ENCODE measurements at places on chromosomes 12 and 14.

- no peak for DNase-seq
Observed at GRCh38 chr14:75831952-75832351, 149.8 kb downstream of the TGFB3 start.

DNA sequence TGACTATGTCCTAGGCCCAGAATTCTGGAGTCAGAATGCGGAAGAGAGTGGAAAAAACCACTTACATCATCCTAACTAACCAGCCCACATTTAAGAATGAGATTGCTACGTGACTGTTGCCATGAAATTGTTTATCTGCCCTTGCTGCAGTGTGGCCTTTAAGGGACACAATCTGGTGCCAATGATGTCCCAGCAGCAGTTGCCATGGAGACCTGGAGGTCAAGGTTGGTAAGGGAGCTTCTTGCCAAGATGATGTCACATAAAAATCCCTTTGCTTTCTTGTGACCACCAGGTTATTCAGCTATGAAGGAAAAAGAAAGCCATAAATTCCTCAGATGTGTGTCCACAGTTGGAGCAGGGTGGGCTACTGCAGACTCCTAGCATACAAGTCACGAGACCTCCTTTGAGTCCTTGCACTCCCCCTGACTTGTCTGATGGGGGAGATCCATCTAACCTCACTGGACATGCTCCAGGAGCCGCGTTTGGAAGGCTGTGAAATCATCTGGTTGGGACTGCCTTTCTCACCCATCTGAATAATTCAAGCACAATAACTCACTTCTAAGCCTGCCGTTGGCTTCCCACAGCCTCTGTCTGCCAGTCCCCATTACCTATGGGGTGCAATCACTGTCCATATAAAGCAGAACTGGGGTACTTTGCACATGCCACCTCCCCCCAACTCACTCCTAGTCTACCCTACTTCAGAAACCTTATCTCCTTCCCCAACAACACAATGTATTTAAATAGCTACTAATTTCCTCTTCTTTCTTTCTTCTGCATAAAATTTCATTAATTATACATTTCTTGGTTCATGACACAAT, 165.6 kb downstream of the ZFP36L1 start:
- DNase-seq, result no peak

- peak; percentile 68 for DNase-seq
Observed at GRCh38 chr12:84741692-84742091, 170.9 kb downstream of the SLC6A15 start.

- DNase-seq, result no peak
Observed at GRCh38 chr12:16323638-16324037, 23.8 kb upstream of the MGST1 start.

GRCh38 chr12:128810182-128811127, 13.3 kb downstream of the SLC15A4 start:
- no peak for DNase-seq

GRCh38 chr14:74670726-74671411, 42.0 kb downstream of the AREL1 start:
- no peak for DNase-seq

DNA sequence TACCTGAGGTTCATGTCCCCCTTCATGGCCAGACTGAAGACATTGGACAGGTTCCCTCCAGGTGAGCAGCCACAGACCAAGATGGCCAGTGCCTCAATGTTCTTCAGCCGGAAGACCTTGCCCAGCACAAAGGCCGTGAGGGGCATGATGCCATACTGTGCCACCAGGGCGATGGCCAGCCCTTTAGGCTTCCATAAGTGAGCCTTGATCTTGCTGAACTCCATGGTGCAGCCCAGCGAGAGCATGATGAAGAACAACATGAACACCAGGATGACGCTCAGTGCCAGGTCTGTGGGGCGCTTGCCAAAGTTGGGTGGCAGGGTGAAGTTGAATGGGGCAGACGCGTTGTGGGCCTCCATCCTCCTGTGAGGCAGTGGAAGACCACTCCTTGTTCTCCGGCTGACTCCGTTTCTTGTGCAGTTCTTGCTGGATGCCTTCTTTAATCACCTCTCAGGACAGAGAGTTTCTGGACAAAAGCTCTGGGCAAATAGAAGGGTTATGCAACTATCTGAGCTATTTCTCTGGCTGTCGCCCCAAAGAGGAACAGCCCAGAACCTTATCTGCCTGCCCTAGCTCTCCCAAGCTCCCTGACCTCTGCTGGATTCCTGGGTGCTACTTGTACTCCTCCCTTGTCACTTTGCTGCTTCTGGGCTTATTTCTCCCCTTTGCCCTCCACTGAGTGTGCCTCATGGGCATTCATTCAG, at the start of gene SLC10A1:
Gene SLC10A1 (minus strand): TSS at position 445 of the 704 bp plus-strand sequence. CDS start 86 bp downstream, at position 359.
- DNase-seq, result no peak

DNA sequence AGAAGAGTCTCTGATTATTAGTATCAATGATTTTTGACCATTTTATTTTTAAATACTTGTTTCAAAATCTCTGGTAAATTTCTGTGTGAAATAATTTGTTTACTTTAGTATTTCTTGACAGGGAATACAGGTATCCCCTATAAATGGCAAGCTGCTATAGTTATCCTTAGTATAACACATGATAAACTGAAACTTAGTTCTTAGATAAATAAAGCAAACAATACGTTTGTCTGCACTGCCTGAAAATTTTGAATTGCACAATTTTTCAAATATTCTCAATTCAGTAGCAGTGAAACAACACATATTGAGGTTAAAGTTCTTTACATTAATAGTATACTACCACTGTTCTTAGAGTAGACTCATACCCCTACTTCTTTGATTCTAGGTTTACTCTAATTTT, 26.9 kb downstream of the CNOT2 start:
- DNase-seq, result no peak

DNA sequence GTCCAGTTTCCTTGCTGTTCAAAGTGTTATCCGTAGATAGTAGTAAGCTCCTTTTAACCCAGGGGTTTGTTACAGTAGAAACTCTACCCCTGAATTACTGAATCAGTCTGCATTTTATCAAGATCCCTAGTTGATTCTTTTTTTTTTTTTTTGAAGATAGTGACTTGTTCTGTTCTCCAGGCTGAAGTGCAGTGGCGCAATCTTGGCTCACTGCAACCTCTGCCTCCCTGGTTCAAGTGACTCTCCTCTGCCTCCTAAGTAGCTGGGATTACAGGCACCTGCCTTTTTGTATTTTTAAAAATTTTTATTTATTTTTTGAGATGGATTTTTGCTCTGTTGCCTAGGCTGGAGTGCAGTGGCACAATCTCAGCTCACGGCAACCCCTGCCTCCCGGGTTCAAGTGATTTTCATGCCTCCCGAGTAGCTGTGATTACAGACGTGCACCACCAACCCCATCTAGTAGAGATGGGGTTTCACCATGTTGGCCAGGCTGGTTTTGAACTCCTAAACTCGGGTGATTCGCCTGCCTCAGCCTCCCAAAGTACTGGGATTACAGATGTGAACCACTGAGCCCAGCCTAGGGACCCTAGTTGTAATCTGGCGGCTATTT, 10.5 kb downstream of the LARP4 start:
- no peak for DNase-seq

- DNase-seq, result no peak
Observed at GRCh38 chr14:24334431-24335291, at the start of gene ADCY4. TSS of gene ADCY4 (minus strand) at chr14:24335071. CDS start at chr14:24334652, 419 bp downstream.

GRCh38 chr14:76245097-76245496, 93.4 kb downstream of the GPATCH2L start:
- no peak for DNase-seq

- no peak for DNase-seq
Observed at GRCh38 chr14:65019944-65020566, 33.4 kb downstream of the FNTB start.

- no peak for DNase-seq
Observed at GRCh38 chr12:5593998-5594397, 162.1 kb downstream of the NTF3 start.

- DNase-seq, result peak; percentile 75
Observed at GRCh38 chr12:13941258-13942249, 39.8 kb downstream of the GRIN2B start.

DNA sequence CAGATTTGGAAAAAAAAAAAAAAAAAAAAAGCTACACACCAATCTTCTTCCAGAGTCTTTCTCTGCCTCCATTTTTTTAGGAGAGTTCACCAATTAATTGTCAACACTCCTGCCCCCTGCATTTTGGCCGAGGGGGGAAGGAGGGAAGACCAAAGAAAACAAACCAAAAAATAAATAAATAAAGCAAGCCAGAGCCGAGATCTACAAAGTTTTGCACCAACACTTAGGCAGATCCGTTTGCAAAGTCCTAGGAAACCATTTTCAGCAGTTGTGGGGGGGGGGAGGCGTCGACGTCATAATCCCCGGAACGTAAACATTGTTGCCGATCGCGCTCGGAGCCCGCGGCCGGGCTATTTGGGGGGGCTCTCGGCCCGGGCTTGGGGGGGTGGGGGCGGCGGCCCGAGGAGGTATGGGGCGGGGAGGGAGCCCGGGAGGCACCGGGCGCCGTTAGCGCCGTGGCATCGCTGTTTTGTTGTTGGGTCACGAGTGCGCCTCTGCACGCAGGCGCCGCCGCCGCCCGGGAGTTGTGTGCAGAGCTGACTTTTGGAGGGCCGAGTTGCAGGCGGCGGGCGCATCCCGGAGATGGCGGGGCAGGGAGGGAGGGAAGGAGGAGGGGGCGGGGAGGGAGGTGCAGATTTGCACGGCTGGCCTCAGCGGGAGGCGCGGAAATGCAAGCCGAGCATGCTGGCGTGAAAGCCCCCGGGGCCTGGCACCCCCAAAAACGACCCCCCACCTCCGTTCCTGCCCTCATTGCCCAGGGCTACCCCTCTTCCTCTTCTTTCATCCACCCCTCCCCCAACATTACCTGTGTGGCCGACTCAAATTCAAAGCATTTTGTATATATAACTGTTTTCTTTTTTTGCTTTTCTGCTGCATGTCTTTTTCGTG, 598 bp downstream of the KDM2B start:
- DNase-seq, result peak; percentile 49

DNA sequence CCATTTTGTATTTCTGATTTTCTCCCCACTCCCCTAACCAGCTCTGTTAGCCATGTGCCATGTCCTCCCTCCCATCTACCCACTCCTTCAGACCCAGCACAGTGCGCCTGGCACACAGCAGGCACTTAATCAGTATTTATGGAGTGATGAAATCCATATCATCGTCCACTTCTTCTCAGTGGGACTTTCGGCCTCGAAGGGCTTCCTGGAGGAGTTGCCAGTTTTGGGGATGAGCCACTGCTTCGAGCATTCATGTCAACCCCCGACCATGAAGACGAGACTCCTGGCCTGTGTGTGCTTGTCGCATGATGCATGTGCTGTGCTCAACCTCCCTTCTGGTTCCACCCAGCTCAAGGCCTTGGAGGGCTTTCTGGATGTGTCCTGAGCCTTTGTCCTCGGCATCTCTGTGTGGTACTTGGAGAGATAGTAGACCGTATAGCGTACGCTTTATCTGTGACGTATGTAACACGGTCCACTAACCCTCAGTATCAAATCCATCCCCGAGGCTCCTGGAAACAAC, 119.5 kb upstream of the RTL1 start:
- DNase-seq, result no peak

GRCh38 chr12:106094304-106094703, 44.5 kb downstream of the NUAK1 start:
- DNase-seq, result no peak

DNA sequence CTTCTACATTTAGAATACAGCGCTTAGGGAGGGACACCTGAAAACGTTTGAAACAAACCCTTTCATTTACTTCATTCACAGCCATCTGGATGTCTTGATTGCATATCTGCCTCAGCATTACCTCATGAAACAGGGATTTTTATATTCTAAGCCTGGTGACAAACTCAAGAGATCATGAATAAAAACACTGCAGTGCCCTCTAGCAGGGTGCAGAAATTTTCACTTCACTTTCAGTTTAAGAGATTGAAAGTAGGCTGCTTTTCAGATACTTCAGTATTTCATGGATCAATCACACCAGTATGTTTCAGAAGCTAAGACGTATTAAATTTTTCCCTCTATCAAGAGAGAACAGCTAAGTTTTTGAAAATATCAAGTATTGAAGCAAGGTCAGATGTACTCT, 467.8 kb downstream of the MDGA2 start:
- no peak for DNase-seq

- no peak for DNase-seq
Observed at GRCh38 chr12:95096378-95096777, 23.0 kb upstream of the NR2C1 start.

DNA sequence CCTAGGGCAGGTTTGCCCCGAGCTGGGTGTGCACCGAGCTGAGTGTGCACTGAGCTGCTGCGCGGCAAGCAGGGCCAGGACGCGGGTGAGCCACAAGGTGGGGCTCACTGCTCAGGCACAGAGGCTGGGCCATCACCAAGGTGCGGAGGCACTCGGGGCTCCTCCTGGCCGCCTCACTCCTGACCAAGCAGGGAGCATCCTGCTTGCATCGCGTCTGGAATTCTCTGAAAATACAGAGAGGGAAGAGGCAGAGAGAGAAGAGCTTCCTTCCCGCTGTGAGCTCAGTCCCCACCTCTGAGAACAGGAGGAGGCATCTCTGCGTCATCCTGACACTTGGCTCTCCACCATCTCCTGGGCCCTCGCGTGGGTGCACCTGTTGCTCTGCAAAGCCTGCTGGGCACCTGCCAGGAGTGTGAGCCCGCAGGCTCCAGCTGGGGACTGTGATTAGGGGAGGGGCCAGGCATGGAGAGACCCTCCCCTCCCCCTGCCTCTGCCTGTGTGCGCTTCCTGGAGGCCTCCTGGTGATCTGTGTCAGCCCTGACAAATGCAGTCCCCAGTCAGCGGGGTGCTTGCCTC, 116.3 kb downstream of the GLT1D1 start:
- DNase-seq, result no peak

DNA sequence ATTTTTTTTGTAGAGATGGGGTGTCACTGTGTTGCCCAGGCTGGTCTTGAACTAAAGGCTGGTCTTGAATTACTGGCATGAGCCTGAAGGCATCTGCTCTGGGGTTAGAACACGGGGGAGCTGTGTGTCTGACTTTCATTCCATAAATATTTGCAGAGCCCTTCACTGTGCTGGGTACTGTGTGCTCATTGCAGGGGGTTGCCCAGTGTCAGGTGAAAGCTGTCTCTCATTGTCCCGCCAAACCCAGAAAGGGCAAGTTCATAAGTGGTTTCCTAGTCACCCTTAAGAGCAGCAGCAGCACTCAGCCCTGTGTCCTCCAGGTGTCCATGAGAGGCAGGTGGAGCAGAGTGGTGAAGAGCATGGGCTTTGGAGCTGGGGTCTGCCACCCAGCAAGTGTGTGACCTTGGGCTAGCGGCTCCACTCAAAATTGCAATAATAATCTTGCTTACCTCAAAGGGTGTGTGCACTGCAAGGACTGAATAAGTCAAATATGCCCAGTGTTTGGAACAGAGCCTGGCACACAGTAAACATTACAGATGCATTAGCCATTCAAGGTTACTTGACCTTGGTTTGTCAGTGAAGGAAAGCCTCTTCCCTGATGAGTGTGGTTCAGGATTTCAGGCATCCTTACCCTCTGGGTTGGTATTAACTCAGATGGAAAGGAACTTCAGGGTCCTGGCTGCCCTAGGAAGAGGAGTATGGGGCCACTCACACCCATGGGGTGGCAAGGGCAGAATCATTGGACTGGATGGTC, 4.4 kb upstream of the SMIM41 start:
- no peak for DNase-seq

- DNase-seq, result no peak
Observed at GRCh38 chr14:99075061-99075460, 196.9 kb downstream of the BCL11B start.

- no peak for DNase-seq
Observed at GRCh38 chr14:38866461-38866860, 236.6 kb downstream of the SEC23A start.

- no peak for DNase-seq
Observed at GRCh38 chr14:61753631-61754030, 8.6 kb upstream of the SNAPC1 start.

GRCh38 chr12:30211743-30212142, 428.0 kb upstream of the TMTC1 start:
- no peak for DNase-seq

- DNase-seq, result no peak
Observed at GRCh38 chr14:39843881-39844280, 411.6 kb upstream of the FBXO33 start.
